Occipital lobe (tissue), 3 donors: ENCODE measurements at places on chromosomes 5 and 9. TPM values are rescaled to one million over a fixed set of nuclear protein-coding genes. Genes with fewer than 3 reads are reported as not detected.

SLC12A7 gene
- total RNA-seq = 4.4 TPM

OBP2B gene
- not detected for total RNA-seq

S100Z gene
- total RNA-seq = 0.47 TPM

GRCh38 chr9:123834218-123834888, 95.6 kb downstream of the DENND1A start:
- DNase-seq = no peak

DNA sequence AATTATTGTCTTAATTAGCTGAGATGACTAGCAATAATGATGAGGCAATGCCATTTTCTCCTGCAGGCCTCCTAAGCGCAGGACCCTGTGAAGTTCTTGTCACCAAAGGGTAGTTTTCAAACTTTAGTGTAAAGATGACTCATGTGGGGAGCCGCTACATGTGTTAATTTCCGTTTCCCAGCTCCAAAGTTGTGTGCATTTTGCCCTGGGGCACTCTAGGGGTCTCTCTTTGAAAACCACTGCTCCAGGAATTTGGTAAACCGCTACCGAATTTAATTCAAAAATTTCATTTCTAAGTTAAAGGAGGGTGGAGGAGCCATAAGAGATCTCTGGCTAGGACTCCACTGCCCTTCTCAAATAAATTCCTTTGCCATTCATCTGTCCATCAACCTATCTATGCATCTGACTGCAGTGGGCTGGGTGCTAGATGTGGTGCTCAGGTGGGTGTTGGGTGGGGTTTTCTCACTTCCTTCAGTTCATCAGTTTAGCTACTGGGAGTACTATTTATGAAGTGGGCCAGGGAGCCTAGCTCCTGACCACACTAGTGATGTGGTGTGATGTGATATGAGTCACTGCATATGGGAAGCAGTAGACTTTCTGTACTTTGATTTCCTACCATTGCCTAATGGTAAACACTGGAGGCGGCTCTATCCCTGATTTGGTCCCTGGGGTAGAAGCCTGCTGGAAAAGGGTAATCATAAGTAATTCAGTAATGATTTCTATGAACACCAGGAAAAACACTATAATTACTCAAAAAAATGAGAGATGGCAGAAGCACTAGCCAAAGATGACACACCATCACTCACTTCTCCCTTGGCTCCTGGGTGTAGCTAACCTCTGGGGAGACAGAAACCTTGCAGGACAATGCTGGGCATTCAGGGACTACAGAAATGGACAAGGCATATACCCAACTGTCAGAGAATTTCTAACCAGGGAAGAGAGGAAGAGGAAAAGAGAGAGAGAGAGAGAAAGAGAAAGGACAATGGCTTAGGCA, 4.0 kb upstream of the ZSWIM6 start:
- DNase-seq = no peak

GRCh38 chr9:3946840-3947587, 352.9 kb downstream of the GLIS3 start:
- no peak for DNase-seq

- DNase-seq = no peak
Measured at GRCh38 chr9:127959398-127959797, 21.4 kb downstream of the EEIG1 start.

DNA sequence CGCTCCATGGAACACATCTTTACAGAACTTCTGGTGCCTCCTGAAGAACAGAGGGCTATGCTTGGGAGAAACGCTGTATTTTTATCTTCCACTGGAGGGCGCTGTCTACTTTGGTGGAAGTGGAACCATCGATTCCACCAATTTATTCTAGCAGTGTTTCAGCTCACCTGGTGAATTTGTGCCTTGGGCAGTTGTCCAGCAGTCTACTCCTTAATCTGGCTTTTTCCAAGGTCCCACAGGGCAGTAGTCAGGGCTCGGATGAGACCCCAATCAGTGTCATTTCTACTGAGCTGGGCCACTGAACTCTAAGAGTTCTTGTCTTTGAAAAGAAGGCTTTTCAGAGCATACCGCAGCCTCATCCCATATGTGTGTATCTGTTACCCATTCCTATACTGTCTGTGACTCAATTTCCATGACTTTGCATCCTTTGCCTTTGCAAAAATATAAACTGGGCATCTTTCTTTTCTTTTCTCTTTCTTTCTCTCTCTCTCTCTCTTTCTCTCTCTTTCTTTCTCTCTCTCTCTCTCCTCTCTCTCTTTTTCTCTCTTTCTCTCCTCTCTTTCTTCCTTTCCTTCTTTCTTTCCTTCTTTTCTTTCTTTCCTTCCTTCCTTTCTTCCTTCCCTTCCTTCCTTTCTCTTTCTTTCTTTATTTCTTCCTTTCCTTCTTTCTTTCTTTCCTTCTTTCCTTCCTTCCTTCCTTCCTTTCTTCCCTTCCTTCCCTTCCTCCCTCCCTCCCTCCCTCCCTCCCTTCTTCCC, 138.4 kb upstream of the ZNF618 start:
- DNase-seq = no peak

- no peak for DNase-seq
Measured at GRCh38 chr9:6927838-6928237, 170.1 kb downstream of the KDM4C start.

GRCh38 chr5:159552751-159553150, 222.5 kb upstream of the IL12B start:
- DNase-seq = no peak

DNA sequence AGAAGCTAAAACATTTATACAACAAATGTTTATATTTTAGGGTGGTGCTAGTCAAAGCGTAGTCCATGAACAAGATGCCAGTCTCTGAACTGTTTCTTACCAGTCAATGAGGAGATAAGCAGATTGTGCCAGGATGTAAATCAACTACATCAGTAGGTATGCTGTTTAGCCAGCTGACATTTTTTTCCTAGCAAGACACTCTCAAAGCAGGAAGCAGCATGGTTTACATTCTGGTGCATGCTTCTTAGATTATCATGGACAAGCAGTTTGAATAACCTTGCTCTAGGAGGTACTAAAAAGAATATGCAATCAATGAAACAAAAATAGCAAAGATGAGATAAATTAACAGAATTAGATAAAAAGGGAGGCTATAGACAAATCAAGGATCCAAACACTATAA, 17.0 kb downstream of the TICAM2 start:
- no peak for DNase-seq
